Activated T-cell treated with anti-CD3 and anti-CD28 coated beads for 24 hours (primary cell): ENCODE measurements at places on chromosomes 5 and 9.

- no peak for DNase-seq
These were observed 394.3 kb downstream of the OSTF1 start for GRCh38 chr9:75482566-75482965.

DNA sequence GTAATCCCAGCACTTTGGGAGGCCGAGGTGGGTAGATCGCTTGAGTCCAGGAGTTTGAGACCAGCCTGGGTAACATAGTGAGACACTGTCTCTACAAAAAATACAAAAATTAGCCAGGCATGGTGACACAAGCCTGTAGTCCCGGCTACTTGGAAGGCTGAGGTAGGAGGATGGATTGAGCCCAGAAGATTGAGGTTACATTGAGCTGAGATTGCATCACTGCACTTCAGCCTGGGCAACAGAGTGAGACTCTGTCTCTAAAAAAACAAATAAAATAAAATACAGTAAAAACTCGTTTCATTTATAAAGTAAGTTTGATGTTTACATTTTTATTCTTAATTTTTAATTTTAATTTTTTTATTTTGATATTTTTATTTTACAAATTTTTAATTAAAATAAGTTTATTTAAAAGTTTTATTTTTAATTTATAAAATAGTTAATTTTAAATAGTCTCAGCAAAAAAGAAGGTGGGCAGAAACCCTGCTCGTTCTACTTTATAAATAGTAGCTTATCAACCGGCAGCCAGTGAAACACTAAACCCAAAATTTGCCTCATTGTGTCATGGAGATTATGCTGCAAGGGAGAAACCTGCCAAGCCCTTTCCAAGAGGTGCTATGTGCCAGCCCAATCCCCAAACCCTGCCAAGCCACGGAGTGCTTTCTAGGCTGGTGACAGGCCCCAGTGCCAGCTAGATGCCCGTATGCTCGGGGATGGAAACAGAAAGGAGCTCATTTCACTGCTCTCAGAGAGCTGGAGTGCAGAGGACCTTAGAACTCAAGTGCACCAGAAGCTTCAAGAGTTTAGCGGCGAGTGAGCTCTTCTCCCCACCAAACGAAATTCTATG, 38.9 kb downstream of the SERINC5 start:
- DNase-seq: no peak

- no peak for DNase-seq
These were observed 452.0 kb upstream of the ZNF608 start for GRCh38 chr5:125198270-125198974.

DNA sequence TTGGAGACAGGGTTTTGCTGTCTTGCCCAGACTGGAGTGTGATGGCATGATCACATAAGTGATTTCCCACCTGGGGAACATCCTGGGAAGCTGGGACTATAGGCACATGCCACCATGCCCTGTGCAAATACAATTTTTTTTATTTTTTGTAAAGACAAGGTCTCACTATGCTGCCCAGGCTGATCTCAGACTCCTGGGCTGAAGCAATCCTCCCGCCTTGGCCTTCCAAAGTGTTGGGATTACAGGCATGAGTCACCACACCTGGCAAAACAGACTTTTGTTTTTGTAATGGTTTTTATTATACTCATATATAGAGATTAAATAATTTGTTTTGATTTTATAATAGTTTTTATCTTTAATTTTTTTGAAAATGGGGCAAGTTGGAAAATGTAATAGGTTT, 14.7 kb downstream of the DNAJC25 start:
- DNase-seq: no peak

- DNase-seq: no peak
These were observed 98.0 kb downstream of the SLIT3 start for GRCh38 chr5:169202969-169203368.

GRCh38 chr9:99745085-99745484, 76.6 kb upstream of the NR4A3 start:
- DNase-seq: no peak
